ENCODE measurements at places on chromosomes 2 and 18.

- no peak for DNase-seq
Measured at GRCh38 chr2:3468296-3468988, 50.9 kb downstream of the ADI1 start.

DNA sequence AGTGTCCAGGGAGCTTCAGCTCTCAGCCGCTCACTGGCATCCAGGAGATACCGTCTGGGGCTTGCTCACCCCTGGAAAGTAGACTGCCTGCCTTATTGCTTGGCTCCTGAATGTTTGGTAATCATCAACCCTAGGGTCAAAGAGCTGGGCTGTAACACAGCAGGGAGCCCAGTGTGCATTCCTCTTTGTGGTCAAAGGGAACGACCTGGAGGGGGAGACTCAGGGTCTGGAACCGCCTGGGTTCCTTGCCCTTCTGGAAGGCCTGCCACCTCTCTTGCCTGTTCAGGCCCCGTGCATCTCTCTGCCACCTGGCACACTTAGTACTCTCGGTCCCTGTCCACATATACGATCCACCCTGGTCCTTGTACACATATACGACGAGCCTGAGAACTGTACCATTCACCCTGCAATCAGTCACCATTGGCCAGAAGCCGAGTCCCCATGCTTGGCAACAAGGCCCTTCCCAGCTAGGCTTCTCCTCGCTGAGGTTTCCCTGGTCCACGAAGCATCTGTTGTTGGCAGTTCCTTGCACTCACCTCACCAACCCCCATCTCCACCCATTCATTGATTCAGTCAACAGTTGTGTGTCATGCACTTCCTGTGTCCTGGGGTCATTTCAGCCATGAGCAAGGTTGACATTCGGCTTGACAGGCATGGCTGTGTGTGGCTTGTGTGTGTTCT is at the start of gene NAT8:
NAT8 (minus strand) TSS at position 85 of the 681 bp plus-strand sequence. CDS start 794 bp downstream, outside the sequence.
- no peak for DNase-seq

DNA sequence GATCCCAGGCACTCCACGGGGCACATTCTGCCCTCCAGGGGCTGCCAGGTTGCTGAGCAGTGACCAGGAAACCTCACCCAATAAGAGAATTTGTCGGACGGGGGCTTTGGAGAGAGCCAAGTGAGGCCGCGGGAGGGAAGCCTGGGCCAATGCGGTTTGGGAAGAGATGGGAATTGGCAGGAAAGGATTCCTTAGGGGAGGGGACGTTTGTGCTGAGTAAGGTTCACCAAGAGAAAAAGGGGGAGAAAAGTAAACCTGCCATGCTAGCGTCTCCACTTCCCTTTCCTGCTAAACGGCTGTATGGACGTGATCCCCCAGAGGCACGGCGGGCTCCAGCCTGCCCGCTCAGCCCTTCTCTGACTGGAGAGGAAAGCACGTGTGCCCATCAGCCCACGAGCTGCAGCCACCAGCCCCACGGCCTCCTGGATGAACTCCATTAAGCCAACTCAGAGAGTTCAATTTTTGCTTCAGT is 194.4 kb upstream of the ID2 start:
- DNase-seq = no peak

- DNase-seq = no peak
Measured at GRCh38 chr18:10661317-10661716, 135.5 kb downstream of the NAPG start.

- DNase-seq = no peak
Measured at GRCh38 chr18:51049137-51049536, 19.1 kb downstream of the SMAD4 start.

Data from activated CD4-positive, CD25-positive, alpha-beta regulatory T cell (primary cell).